Effector memory CD4-positive, alpha-beta T cell (primary cell): ENCODE measurements at places on chromosomes 13 and 19.
A peak's percentile ranks its signal among the peaks of the same experiment; 100 is the strongest.

- no peak for DNase-seq
- no peaks in the 10 kb centered on the region for H3K4me1 ChIP-seq
- H3K27ac ChIP-seq, result no peak overlapping the region
- H3K4me3 ChIP-seq, result no peak overlapping the region
- no peaks in the 10 kb centered on the region for H3K36me3 ChIP-seq
These were observed 583.7 kb upstream of the SPRY2 start for GRCh38 chr13:80924596-80924995.

GRCh38 chr13:87355451-87355850, 315.7 kb upstream of the SLITRK5 start:
- H3K4me3 ChIP-seq, result no peak overlapping the region
- no peaks in the 10 kb centered on the region for H3K36me3 ChIP-seq
- no peak for DNase-seq
- H3K4me1 ChIP-seq, result no peaks in the 10 kb centered on the region
- H3K27ac ChIP-seq, result no peak overlapping the region
- no peaks in the 10 kb centered on the region for H3K27me3 ChIP-seq

DNA sequence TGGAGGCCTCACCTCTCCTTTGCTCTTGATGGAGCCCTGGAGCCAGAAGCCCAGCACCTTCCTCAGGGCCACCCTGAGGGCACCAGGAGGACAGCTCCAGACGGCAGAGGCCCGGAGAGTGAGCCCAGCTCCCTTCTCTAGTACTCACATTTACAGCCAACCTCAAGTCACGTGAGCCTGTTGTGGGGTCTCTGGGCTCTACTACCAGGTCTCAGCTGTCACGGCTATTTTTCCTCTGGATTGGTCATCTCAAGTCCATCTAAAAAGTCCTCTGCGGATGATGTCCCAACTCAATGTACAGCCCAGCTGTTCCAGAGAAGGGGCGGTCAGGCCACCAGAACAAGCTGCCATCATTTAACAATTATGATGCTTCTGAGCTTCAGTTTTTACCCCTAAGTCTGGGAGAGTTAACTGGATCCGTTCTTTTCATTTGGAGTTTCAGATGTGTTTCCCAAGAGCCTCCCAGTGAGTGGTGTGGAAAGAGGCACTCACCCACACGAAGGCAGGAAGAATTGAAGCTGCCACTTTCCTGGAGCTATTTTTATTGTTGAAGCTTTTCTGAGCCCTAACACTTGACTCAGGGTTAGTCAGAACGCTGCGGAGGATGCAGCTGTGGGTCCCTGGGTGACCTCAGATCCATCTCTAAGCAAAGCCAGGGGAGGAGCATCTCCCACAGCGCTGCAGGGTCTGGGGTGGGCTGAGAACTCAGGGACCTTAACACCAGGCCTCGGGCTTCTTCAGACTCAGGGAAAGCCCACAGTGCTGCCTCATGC, 143.5 kb upstream of the UBL3 start:
- H3K36me3 ChIP-seq, result no peaks in the 10 kb centered on the region
- no peaks in the 10 kb centered on the region for H3K27me3 ChIP-seq
- DNase-seq, result no peak

GRCh38 chr19:31286491-31286890, 62.7 kb downstream of the TSHZ3 start:
- no peak for DNase-seq
- no peak overlapping the region for H3K27ac ChIP-seq
- no peaks in the 10 kb centered on the region for H3K36me3 ChIP-seq

DNA sequence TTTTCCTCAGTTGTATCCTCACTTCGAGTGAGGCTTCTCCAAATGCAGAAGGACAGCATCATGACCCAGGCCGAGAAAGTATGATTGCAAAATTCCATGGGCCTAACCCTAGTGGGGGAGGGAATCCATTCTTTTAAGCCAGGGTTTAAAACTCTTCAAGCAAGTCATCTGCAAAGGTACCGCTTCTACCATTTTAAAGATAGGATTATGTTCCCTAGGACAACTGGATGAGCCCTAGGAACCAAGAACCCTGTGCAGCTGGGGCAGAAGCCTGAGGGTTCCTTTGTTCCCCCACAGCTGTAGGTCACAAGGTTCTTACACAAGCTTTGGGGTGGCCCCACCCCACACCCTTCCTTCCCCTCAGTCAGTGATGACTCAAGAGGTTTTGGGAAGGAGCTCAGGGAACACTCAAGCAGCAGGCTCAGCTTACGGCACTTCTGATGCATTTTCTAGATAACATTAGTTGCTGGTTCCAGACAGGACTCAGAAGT, 13.5 kb downstream of the ARL11 start:
- H3K36me3 ChIP-seq, result no peaks in the 10 kb centered on the region
- no peak for DNase-seq
- no peaks in the 10 kb centered on the region for H3K4me1 ChIP-seq
- H3K27ac ChIP-seq, result no peak overlapping the region

- no peak overlapping the region for H3K27ac ChIP-seq
- H3K36me3 ChIP-seq, result no peaks in the 10 kb centered on the region
- no peaks in the 10 kb centered on the region for H3K4me1 ChIP-seq
- H3K27me3 ChIP-seq, result no peaks in the 10 kb centered on the region
- no peak for DNase-seq
These were observed 40.4 kb downstream of the SACS start for GRCh38 chr13:23392925-23393645.

GRCh38 chr13:43441464-43441863, 345.3 kb downstream of the ENOX1 start:
- H3K27ac ChIP-seq, result no peak overlapping the region
- no peak overlapping the region for H3K4me3 ChIP-seq
- H3K4me1 ChIP-seq, result no peaks in the 10 kb centered on the region
- H3K36me3 ChIP-seq, result no peaks in the 10 kb centered on the region

DNA sequence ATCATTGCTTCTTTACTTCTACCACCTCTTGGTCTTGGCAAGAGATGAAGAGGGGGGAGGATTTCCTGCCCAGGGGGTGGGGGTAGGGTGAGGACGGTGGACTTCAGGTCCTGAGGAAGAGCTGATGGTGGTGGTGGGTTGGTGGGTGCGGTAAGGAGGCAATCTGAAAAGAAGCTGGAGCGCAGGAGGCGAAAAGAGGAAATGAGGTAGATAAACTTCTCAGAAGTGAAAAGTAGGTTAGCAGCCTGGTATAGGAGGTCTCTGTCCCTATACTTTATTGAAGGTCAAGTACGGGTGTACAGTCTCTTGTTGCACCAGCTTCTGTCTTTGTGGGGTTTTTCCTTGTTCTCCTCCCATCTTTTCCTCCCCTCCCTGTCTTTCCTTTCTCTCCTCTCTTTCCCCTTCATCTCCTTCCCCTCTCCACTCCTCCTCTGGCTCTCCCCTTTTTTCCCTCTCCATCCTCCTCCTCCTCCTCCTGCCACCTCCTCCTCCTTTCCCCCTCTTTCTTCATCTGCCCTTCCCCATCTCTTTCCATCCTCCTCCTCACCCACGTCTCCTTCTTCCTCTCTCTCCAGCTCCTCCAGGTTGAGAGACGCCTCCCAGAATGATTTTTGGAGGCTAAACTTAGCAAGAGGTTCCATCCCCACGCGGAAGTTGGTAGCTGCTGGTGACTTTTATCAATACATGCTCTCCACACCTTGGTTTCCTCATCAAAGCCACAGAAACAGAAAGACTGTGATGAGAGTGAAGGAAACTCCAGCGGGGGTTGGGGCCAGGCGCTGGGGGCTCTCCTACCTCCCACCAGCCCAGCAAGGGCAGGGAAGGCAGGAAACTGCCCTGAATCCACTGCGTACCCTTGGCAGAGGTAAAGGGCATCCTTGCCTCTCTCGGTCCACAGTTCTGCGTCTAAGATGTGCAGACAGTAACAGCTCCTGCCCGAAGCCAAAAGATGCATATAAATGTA, 15.3 kb downstream of the TNFSF14 start:
- DNase-seq, result peak; percentile 34
- H3K27ac ChIP-seq, result peak overlapping the region; percentile 67

DNA sequence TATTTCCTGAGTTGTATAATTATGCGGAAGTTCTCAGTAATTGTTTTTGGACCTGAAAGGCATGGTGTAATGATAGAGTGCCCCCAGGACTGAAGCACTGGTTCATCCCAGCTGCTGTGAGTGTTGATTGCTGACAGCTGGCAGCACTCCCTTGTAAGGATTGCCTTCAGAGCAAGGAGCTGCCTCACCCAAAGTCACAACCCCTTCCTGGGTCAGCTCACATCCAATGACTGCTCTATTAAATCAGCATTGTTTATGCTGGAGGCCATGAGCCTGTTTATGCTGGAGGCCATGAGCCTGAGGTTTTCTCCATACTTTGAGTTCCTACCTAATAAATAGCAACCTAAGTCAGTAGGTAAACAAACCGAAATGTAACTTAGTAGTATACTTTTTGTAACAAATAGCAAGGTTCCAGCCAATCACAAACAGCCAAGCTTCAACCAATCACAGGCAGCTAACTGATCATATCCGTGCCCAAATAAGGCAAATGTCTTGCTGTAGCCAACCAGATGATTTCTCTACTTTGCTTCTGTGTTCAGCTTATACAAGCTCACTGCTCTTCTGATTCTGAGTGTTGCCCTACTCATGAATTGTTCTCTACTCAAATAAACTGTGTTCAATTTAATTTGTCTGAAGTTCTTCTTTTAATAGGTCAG, 11.7 kb upstream of the SPACA6 start:
- no peaks in the 10 kb centered on the region for H3K36me3 ChIP-seq
- no peaks in the 10 kb centered on the region for H3K4me1 ChIP-seq
- H3K4me3 ChIP-seq, result no peak overlapping the region
- no peaks in the 10 kb centered on the region for H3K27me3 ChIP-seq

DNA sequence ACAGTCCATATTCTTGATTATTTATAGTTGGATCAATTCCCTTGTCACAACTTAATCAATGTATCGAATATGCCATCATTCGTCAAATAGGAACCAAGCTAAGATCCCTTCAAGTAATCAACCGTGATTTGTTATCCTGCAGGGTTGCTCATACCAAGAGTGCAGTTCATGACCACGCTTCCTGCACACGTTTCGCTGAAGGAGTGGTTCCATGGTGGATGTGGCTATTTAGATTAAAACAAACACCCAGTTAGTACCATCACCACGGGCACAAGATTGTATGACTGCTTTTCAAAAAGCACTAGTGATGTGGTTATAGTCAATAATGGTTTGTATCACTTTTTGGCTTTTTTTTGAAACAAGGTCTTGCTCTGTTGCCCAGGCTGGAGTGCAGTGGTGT, 41.1 kb upstream of the CCNE1 start:
- DNase-seq, result no peak
- no peak overlapping the region for H3K27ac ChIP-seq
- H3K27me3 ChIP-seq, result no peaks in the 10 kb centered on the region
- H3K4me3 ChIP-seq, result no peak overlapping the region
- no peaks in the 10 kb centered on the region for H3K36me3 ChIP-seq
- H3K4me1 ChIP-seq, result no peaks in the 10 kb centered on the region

- H3K27ac ChIP-seq, result no peak overlapping the region
- no peak for DNase-seq
- H3K27me3 ChIP-seq, result no peaks in the 10 kb centered on the region
- peaks cover 5% of the 10 kb centered on the region for H3K4me1 ChIP-seq
- no peaks in the 10 kb centered on the region for H3K36me3 ChIP-seq
These were observed 15.5 kb downstream of the TEX101 start for GRCh38 chr19:43430142-43430710.

- peaks cover 8% of the 10 kb centered on the region for H3K4me1 ChIP-seq
- no peak overlapping the region for H3K4me3 ChIP-seq
- peaks cover 16% of the 10 kb centered on the region for H3K36me3 ChIP-seq
These were observed 11.4 kb downstream of the ETFB start for GRCh38 chr19:51354742-51355148.

GRCh38 chr13:51687947-51688714, 103.9 kb downstream of the WDFY2 start:
- H3K27ac ChIP-seq, result no peak overlapping the region
- no peak for DNase-seq
- H3K27me3 ChIP-seq, result no peaks in the 10 kb centered on the region
- H3K4me3 ChIP-seq, result no peak overlapping the region
- H3K4me1 ChIP-seq, result no peaks in the 10 kb centered on the region
- no peaks in the 10 kb centered on the region for H3K36me3 ChIP-seq

GRCh38 chr13:79171141-79172061, 234.7 kb downstream of the RBM26 start:
- DNase-seq, result no peak
- H3K4me1 ChIP-seq, result no peaks in the 10 kb centered on the region
- no peak overlapping the region for H3K4me3 ChIP-seq
- no peaks in the 10 kb centered on the region for H3K36me3 ChIP-seq

DNA sequence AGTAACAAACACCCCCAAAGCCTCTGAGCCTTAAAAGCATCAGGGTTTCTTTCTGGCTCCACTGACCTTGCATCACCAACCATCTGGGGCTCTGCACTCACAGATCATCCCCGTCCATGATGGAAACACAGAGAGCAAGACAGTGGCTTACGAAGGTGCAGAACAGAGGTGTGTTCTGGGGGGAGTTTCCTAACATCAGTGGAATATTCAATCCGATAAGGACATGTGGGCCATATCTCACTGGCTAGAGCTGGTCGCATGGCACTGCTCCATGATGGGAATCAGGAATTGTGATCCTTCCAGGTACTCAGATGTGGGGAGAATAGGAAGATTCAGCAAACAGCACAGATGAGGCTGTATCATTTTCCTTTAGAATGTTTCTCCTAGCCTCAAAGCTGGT, 457.2 kb downstream of the IRS2 start:
- H3K4me1 ChIP-seq, result no peaks in the 10 kb centered on the region
- no peak overlapping the region for H3K27ac ChIP-seq
- H3K27me3 ChIP-seq, result no peaks in the 10 kb centered on the region
- no peak overlapping the region for H3K4me3 ChIP-seq

DNA sequence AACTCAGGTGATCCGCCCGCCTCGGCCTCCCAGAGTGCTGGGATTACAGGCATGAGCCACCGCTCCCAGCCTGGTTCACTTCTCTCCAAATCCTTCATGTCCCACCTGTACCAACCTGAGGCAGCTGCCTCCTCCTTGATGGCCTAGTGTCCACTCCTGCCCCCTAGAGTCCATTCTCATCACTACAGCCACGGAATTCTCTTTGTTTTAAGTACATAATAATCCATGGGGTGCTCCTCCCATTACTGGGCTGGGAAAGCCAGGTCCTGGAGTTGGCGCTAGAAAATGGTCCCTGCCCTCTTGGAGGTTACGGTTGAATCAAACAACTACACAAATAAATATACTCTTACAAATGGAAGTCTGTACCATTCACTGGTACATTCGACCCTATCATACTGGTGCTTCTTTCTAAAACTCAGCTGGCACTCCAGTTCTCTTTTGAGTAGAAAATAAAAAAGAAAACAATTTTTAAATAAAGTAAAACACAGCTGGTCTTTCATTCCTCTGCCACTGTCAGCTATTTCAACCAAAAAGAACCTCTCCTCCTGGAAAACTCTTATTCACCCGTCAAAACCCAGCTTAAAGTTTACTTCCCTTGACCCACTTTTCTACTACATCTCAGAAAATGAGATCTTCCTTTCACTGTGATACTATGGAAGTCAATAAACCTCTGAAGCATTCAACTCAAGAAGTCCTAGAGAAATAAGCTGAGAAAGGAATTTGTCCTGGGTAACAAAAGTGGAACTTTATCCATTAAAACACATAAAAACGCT, 22.4 kb upstream of the ARHGEF18 start:
- DNase-seq, result no peak
- no peaks in the 10 kb centered on the region for H3K4me1 ChIP-seq
- no peak overlapping the region for H3K27ac ChIP-seq
- H3K4me3 ChIP-seq, result no peak overlapping the region

GRCh38 chr13:23778879-23779278, 110.3 kb downstream of the MIPEP start:
- H3K27ac ChIP-seq, result no peak overlapping the region
- no peaks in the 10 kb centered on the region for H3K36me3 ChIP-seq
- no peaks in the 10 kb centered on the region for H3K27me3 ChIP-seq
- no peak for DNase-seq
- H3K4me1 ChIP-seq, result no peaks in the 10 kb centered on the region

- no peak overlapping the region for H3K4me3 ChIP-seq
- H3K27me3 ChIP-seq, result no peaks in the 10 kb centered on the region
- no peaks in the 10 kb centered on the region for H3K4me1 ChIP-seq
- H3K27ac ChIP-seq, result no peak overlapping the region
- no peaks in the 10 kb centered on the region for H3K36me3 ChIP-seq
These were observed 58.7 kb downstream of the DPY19L3 start for GRCh38 chr19:32464279-32464678.
